ENCODE measurements at places on chromosomes 2 and 18.

GRCh38 chr2:217897816-217898806 is 104.7 kb downstream of the TNS1 start:
- DNase-seq, result peak; percentile 81

- no peak for DNase-seq
Measured at GRCh38 chr2:223008956-223009355, 43.0 kb upstream of the KCNE4 start.

- DNase-seq, result no peak
Measured at GRCh38 chr2:111100765-111101162, 19.9 kb upstream of the BCL2L11 start.

- no peak for DNase-seq
Measured at GRCh38 chr2:48339451-48339850, 190.5 kb upstream of the STON1 start.

DNA sequence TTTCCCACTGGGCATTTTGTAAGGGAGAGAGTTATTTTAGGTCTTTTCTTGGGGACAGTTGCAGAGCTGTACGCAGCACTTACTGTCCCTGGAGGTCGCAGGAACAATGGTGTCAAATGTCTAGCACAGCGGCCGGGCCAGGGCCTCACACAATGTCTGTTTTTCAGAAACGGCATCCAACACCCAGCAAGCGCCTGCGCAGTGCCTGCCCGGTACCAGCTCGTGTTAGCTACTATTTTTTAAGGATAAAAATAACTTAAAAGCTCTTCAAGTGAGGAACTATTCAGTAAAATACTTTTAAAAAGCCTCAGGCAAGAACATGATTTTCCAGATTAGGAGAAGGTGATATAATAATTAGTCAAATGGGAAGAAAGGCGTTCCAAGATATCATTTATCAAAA is 90.0 kb downstream of the MBP start:
- peak; percentile 66 for DNase-seq

DNA sequence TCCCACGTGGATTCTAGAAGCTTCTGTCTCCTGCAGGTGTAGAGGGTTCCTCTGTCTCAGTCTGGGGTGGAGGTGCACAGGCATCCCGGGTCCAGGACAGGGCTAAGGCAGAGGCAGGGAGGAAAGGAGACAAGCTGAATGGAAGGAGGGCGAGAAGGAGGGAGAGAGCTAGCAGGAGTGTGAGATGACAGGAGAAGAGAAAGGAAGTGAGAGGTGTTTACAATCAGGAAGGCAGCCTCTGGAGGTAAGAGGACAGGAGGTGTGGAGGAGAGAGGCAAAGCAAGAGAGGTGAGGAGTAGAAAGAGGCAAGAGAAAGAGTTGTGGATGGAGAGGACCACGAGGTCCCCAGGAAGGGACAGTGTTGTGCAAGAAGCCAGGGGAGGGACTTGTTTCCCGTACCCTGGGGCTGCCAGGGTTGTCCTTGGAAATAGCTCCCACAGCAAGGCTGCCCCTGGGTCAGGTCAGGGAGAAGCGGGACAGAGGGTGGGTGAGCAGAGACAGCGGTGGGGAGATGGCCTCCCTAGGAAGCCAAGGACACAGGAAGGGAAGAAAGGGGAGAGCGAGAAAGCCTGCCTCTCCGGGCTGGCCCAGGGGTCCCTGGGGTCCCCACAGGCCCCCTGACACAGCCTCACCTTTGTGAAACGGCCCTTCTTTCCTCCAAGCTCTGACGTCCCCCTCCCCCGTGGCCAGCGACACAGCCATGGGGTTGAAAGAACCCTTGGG is 136.9 kb downstream of the CYP26B1 start:
- no peak for DNase-seq
